Anterior cingulate cortex (tissue), 58 donors: ENCODE measurements at places on chromosomes 13 and 19.

DNA sequence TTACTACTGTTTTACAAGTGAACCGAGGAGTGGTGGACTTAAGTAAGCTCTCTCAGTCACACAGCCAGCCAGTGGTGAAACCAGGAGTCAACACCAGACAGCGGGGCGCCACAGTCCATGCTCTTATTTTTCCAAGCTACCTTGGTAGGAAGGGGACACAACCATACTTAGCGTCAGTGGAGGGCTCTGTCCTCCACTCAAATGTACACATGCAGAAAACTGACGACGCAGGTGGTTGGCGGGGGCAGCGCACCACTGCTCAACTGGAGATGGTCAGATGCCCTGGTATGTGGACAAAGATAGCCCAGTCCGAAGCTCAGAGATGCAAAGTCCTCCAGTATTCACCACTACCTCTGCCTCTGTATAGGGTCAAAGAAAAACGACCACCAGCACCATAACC lies 1.1 kb downstream of the ZNF667 start:
- no peak for DNase-seq

DNA sequence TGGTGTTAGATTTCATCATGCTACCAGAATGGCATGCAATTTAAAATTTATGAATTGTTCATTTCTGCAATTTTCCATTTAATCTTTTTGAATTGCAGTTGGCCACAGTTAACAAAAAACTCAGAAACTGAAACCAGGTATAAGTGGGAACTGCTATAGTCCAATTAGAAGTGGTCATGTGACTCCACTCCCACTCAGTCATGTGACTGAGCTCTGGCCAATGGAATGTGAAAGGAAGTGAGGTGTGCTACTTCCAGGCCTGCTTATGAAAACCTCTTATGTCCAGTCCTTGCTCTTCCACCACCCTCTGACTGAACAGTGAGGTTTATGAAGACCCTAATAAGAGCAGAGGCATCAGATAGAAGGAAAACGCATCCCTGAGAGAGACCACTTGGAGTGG lies 47.0 kb downstream of the DLEU7 start:
- DNase-seq = no peak

DNA sequence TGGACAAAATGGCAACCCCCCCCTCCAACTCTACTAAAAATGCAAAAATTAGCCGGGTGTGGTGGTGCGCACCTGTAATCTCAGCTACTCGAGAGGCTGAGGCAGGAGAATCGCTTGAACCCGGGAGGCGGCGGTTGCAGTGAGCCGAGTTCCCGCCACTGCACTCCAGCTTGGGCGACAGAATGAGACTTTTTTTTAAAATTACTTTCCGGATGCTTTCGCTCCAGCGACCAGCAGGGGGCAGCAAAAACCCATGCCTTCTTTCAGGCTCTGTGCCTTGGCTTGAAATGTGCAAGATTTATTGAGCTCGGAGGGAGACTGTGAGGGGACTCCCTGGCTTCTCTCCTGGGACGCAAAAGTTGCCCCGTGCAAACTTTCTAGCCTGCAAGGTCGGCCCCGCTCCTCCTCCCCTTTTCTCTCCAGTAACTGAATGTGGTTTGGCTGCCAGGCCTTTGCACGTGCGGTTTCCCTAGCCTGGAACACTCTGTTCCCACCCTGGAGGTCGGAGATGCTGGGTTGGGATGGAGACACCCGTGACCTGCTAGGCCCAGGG lies 61.4 kb upstream of the NFIC start:
- DNase-seq = peak; percentile 70

- DNase-seq = no peak
These were observed 6.8 kb upstream of the TM6SF2 start for GRCh38 chr19:19279853-19280252.

DNA sequence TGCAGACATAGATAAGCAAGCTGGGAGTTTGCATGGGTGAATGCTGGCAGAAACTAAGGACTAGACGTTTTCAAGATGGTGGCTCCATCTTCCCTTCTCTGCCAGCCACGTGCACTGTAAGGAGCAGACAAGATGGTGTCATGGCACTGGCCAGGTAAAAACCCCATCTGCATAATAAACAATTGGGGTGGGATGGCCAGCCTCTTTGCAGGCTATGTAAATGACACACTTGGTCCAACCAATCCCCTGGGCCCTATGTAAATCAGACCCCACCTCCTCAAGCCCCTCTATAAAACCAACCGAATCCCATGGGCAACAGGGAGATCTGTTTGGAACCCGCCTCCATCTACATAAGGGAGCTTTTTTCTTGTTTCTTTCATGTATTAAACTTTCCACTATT lies 2.4 kb upstream of the OR7A5 start:
- DNase-seq = no peak

GRCh38 chr13:41136396-41137031 lies 3.9 kb upstream of the KBTBD6 start:
- no peak for DNase-seq

DNA sequence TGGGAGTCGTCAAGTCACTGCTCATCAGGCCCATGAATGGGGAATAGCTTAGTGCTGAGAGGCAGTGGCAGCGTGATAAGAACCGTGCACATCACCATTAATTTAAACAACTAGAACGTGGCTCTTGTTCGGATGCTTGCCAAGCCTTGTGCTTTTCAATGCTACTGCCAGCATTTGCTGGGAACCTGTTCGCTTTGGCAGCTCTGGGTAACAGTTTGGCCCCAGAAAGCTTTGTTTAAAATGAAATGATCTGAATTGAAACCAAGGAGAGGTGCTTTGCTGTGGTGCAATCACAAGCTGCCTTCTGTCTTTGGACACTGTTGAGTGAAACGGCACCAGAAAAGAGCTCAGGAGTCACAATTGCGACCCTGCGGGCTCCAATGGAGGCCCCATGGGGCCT lies 53.5 kb upstream of the OLFM4 start:
- DNase-seq = no peak

DNA sequence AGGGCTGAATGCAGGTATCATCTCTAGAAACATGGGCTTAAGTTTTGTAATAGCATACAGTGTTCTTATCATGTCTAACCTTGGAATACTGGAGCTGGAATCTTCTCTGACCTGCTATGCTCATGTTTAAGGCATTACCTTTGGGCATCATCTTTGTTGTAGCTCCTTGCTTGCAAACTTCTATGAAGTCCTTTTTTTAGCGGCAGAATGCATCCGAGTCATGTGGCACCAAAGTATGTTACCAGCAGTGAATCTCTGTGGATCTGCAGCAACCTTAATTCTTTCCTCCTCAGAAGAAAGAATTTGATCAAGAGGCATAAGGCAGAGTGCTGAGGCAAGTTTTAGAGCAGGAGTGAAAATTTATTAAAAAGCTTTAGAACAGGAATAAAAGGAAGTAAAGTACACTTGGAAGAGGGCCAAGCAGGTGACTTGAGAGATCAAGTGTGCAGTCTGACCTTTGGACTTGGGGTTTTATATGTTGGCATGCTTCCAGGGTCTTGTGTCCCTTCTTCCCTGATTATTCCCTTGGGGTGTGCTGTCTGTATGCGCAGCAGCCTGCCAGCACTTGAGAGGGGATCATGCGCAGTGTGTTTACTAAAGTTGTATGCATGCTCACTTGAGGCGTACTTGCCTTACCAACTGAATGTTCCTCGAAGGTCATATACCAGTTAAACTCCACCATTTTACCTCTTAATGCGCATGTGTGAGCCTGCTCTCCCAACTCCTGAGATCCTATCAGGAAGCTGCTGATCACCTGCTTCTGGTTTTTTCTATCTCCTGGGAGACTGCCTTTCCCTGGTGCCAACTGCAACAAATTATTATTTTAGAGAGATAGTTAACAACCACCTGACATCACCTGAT lies 115.5 kb downstream of the LACC1 start:
- no peak for DNase-seq
